ENCODE measurements at places on chromosomes 11 and 22.

DNA sequence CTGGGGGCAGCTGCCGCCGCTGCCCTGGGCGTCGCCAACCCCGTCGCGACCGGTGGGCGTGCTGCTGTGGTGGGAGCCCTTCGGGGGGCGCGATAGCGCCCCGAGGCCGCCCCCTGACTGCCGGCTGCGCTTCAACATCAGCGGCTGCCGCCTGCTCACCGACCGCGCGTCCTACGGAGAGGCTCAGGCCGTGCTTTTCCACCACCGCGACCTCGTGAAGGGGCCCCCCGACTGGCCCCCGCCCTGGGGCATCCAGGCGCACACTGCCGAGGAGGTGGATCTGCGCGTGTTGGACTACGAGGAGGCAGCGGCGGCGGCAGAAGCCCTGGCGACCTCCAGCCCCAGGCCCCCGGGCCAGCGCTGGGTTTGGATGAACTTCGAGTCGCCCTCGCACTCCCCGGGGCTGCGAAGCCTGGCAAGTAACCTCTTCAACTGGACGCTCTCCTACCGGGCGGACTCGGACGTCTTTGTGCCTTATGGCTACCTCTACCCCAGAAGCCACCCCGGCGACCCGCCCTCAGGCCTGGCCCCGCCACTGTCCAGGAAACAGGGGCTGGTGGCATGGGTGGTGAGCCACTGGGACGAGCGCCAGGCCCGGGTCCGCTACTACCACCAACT is 1.0 kb downstream of the FUT4 start:
- peak; percentile 56 for DNase-seq

DNA sequence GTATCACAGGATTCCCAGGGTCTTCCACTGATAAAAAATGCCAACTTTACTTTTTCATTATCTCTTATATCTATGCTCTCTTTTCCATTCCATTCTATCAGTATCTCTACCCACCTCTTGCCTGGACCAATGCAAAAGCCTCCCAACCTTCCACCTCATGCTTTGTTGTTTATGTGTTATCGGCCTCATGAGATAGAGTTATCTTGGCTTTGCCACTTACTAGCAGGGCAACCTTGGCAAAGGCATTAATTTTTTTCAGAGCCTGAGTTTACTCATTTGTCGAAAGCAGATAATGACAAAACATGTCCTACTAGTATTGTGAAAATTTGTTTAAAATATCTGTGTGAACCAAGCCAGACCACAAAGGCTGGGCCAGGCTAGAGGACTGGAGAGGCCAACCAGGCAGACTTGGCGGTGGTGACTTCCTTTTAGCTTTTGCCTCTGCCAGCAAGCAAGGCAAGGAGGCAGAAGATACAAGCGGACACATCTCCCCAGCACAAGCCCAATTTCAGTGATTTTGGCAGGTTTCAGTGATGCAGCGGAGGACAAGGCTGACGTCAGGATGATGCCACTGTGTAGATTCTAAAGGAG is 106.9 kb downstream of the ADAMTS15 start:
- DNase-seq, result no peak

DNA sequence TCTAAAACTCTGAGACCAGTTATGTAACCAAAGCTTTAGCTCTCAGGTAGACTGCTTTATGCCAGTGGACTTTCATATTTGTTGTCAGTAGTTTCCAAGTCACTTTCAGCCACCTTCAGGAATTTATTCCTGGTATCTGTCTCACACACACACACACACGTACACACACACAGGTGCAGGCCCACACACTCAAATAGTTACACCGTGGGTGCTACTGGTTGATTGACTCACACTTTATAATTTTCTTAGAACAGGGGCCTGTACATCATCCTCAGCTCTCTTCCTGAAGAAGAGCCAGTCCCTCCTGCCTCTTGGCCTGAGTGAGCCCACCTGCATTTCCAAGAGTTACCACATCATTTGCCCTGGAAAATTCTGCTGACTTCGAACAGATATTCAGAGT is 555.2 kb downstream of the SOX6 start:
- no peak for DNase-seq

GRCh38 chr22:48553119-48553518 is 1274.6 kb downstream of the BRD1 start:
- DNase-seq, result no peak

DNA sequence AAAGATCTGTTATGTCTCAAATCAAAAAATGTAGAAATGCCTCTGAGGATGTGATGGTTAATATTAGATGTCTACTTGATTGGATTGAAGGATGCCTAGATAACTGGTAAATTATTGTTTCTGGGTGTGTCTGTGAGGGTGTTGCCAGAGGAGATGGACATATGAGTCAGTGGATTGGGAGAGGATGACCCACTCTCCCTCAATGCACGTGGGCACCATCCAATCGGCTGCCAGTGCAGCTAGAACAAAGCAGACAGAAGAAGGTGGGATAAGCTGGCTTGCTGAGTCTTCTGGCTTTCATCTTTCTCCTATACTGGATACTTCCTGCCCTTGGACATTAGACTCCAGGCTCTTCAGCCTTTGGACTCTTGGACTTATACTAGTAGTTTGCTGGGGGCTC is 430.3 kb downstream of the SOX6 start:
- no peak for DNase-seq

- no peak for DNase-seq
These were observed 15.8 kb upstream of the SLC36A4 start for GRCh38 chr11:93213622-93214021.
